ENCODE measurements at places on chromosomes 12 and 14.

- DNase-seq: no peak
These were observed 20.3 kb upstream of the SYCP3 start for GRCh38 chr12:101759396-101760047.

- DNase-seq: no peak
These were observed 322.9 kb downstream of the DAD1 start for GRCh38 chr14:22266142-22266442.

- no peak for DNase-seq
These were observed 2.3 kb downstream of the CLECL1 start for GRCh38 chr12:9730591-9730990.

GRCh38 chr12:131555197-131555846 lies 155.6 kb upstream of the SFSWAP start:
- DNase-seq: no peak

GRCh38 chr12:10289005-10289754 lies 18.5 kb upstream of the KLRD1 start:
- DNase-seq: no peak

GRCh38 chr14:103629503-103630121 lies 601 bp downstream of the KLC1 start:
- no peak for DNase-seq

DNA sequence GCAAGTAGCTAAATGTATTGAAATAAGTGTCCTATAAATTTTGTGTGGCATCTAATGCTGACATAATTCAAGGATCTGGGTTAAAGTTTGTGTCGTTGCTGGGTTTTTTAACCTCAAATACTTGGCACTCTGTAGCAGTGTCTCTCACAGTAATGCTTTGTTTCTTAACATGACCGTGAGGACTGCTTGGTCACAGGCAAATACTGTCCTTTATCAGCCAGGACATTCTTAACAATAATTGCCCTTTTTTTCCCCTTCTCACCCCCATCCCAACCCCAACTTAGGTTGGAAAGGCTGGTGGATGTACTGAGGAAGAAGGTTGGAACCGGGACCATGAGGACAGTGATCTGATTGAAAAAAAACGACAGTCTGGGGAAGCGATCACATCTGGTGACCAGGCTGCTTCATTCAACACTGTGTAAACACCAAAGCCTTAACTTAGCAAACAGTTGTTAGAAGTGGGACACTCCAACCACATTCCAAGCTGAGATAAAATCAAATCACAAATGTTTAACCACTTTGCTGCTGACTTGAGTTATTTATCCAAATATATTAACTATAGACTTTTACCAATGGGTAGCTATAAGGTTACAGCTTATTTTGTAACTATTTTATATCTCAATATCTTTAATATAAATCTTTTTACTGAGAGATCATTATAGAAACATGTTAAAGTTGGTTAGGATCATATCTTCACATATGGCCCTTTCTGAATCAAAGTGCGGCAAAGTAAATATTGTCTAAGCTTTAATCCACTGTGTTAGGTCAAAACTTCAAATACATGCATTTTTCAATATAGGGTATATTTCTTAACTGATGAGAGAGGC lies 48.2 kb downstream of the FOXA1 start:
- DNase-seq: no peak

DNA sequence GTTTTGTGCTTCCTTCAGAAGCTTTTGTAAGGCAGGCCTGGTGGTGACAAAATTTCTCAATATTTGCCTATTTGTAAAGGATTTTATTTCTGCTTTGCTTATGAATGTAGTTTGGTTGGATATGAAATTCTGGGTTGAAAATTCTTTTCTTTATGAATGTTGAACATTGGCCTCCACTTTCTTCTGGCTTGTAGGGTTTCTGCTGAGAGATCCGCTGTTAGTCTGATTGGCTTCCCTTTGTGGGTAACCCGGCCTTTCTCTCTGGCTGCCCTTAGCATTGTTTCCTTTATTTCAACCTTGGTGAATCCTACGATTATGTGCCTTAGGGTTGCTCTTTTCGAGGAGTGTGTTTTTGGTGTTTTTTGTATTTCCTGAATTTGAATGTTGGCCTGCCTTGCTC lies 58.2 kb downstream of the NUBPL start:
- DNase-seq: no peak

- no peak for DNase-seq
These were observed 64.4 kb upstream of the BTG1 start for GRCh38 chr12:92210071-92210470.

GRCh38 chr12:24488091-24488596 lies 460.8 kb downstream of the BCAT1 start:
- no peak for DNase-seq

DNA sequence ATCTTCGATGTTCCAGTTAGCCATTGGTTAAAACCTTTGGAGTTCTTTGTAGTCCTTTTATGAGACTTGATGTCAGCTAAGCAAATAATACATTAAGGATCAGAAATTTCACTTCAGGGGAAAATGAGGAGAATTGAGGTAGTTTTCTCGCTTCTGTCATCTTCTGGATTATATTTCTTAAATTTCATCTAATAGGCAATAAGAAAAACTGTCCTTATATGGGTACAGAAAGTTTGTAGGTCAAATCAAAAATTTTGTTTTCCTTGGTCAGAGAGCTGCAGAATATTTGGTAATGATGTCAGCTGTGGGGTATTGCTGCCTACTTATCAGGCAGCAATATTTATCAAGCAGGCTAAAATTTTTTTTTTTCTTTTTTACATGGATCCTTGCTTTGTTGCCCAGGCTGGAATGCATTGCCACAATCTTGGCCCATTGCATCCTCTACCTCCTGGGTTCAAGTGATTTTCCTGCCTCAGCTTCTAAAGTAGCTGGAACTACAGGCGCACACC lies 37.1 kb downstream of the RIMKLB start:
- no peak for DNase-seq

GRCh38 chr12:32997471-32997870 lies 100.9 kb upstream of the PKP2 start:
- DNase-seq: no peak

GRCh38 chr12:53212931-53213330 lies 5.9 kb upstream of the ITGB7 start:
- DNase-seq: no peak

GRCh38 chr14:35384455-35385041 lies 20.0 kb downstream of the NFKBIA start:
- no peak for DNase-seq

DNA sequence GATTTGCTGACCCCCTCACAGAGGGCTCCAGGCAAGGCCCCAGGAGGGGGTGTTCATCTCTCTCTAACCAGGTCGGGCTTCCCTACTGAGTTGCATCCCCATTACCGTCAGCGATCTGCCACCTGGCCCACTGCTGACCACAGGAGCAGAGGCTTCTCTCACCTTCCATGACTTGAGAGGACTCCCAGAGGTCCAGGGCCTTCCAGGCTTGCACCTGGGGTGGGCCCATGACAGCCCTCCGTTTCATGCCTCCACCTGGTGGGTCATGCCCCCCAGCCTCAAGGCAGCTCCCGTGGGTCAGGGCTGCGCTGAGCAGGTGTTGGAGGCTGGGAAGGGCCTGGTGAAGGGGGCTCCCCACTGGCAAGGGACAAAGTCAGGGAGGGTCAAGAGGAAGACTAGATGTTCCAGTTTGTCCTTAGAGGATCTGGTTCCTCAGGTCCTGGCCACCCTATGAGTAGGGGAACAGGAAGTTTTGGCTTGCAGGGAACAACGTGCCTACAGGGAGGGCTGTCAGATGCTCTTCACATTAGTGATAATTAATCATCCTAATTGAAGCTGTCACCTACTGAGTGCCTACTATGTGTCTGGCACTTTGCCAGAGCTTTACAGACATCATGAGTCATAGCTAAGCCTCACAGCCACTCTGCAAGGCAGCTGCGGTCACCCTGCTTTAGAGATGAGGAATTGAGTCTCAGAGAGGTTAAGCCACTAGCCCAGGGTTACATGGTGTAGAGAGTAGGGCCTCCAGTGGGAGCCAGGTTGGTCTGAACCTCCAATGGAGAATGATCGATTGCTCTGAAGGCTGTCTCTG lies 13.8 kb downstream of the NFKBIA start:
- DNase-seq: no peak

GRCh38 chr12:68853396-68854077 lies 45.6 kb downstream of the MDM2 start:
- DNase-seq: no peak

GRCh38 chr14:50260072-50260471 lies 28.7 kb upstream of the SOS2 start:
- DNase-seq: no peak

- DNase-seq: no peak
These were observed 1.4 kb downstream of the C12orf56 start for GRCh38 chr12:64389154-64389553.

DNA sequence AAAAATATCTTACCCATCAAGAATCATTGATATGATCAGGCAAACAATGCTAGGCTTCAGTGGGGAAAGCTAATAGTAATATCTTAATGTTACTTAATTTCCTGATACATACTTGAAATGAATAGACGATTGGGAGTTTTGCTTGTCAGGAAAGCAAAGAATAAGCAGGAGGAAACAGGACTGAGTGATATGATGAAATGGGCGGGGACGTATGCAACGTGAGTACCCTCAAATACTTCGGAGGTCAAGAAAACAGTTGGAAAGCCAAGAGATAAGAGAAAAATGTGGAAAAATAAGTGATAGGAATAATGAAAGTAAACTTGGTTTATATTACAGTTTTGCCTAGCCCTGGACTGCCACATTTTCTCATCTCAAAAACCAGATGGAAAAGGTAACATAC lies 49.2 kb downstream of the METTL25 start:
- no peak for DNase-seq

DNA sequence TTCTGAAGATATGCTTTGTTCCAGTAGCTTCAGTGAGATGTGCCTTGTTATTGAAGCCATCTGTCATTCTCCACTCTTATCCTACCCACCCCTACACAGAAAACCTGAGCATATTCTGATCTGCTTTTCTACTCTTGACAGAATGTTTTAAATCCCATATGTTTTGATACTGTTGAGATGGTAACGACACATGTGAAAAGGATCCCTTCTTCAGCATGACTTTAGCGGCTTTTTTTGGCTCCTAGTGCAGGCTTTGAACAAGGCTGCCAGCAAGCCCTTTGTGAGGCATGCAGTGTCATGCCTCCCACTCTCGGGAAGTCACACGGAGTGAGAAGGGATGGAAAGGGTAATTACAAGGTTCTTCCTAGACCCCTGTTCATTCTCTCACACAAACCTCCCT lies 228.8 kb upstream of the RGS6 start:
- no peak for DNase-seq

DNA sequence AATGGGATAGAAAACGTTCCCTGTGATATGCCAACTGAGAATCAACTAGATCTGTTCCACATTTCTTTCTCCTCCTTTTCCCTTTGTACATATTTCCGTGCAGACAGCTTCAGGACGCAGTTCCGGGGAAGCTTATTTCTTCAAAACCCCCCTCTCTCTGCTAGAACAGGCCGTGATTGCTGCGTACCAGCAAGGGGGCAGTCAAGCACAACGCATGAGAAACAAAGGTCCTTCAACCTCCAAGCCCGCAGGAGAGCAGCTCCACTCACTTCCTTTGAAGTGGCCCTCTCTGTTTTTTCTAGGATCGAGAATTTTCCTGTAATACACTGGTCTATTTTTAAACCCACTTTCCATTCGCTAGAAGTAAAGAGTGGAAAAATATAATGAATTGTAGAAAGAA lies 80.8 kb downstream of the ZNF664 start:
- no peak for DNase-seq

DNA sequence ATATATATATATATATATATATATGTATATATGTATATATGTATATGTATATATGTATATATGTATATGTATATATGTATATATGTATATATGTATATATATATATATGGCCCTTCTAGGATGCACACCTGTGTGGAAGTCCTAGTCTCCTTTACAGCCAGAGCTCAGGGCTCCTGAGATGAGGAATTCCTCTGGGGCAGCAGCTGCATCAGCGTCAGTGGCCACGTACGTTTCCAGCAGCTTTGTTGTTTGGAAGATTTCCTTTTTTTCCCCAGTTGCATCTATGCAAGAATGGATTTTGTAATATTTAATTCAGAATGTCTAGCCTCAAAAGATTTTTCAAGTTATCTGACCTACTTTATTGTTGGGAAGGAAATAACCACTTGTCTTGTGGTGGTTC lies 68.6 kb downstream of the TNFAIP2 start:
- no peak for DNase-seq

GRCh38 chr12:123683964-123684363 lies 13.1 kb downstream of the TCTN2 start:
- no peak for DNase-seq

DNA sequence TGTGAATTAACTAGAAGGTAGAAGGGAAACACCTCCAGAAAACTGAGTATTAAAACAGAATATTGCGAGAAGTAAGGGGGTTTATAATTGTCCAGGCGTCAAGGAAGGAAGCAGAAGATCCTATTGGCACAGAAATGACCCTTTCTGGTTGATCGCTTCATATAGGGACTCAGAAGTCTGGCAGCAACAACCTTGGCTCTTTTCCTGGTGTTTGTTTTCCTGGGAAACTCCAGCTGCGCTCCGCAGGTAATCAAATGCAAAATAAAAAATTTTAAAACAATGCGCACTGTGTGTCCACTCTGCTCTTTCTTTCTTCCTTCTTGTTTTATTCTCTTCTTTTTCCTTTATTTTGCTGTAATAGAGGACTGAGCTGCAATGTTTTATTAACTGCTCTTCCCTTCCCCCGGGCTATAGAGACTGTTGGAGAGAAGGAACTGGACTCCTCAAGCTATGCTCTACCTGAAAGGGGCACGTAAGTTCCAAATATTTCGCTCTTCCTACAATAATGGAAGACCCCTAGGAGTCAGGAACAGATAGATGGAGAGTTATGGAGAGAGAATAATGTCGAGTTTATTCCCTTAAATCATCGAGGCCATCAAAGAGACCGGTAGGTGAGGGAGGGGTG lies 737 bp downstream of the SPX start:
- DNase-seq: no peak

DNA sequence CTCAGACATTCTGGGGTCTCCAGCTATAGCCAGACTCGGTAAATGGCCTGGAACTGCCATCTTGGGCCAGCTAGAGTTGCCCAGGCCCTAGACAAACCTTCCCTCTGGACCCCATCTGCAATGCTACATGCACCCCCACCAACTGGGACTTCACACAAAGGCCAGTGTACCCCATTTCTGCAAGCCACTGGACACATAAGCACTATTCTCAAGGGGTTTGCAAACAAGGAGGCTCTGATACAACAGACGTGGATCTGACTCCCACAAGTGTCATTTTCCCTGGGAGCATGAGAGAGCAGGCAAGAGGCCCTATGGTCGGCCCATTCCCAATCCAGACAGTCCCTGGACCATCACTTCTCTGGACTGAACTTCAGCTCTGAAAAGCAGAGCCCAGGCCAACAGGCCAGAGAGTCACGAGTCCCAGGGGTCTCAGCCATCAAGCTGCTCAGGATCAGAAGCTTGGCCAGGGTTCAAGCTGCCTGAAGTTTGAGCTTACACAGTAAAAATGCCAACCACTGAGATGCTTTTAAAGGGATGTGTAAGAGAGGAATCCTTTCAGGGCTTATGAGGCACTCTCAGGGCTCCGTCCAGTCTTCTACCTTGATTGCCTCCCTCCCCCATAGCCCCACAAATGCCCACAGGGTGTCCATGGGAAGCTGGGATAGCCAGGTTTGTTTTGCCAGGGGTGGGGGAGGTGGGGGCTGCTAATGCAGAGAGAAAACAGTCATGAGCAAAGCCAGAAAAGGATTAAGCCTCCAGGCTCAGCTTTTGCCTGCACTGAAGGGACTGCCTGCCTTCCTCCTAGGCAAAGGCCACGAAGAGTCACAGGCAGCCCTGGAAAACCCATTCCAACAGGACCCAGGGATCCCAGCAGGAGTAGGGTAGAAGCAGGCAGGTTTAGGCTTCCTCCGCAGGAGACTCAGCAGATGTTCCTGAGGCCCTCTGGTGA lies 31.7 kb upstream of the PNMA1 start:
- no peak for DNase-seq

Measured in cortex of kidney (tissue), 1 donor.